ENCODE measurements at places on chromosomes 6 and 20. TPM values are rescaled to one million over a fixed set of nuclear protein-coding genes. Genes with fewer than 3 reads are reported as not detected.

GRCh38 chr6:131727868-131728267 lies 17.1 kb upstream of the CTAGE9 start:
- no peak for DNase-seq

- no peak for DNase-seq
These were observed 6.7 kb downstream of the DTNBP1 start for GRCh38 chr6:15656145-15656544.

The C20orf96 gene
- polyA plus RNA-seq: 36.4 TPM

- no peak for DNase-seq
These were observed 80.6 kb upstream of the SULF2 start for GRCh38 chr20:47865912-47866311.

- no peak for DNase-seq
These were observed 65.1 kb downstream of the ADNP start for GRCh38 chr20:50866036-50866685.

The C20orf202 gene
- polyA plus RNA-seq: 0.45 TPM

The AVP gene
- polyA plus RNA-seq: not detected

DNA sequence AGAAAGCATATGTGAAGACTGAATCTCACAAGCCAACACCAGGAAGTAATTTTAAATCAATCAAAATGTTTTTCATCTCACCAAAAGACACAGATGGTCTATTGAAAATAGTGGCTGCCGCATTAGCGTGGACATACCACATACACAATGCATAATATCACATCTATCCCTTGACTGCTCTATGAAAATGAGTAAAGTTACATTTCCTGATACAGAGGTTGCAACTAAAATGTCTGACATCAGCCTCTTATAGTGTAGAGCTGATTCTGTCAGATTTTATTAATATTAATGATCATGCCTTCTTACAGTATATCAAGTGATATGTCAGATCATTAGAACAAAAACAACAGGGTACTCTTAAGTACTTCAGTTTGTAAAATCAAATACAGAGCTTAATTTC lies 339.8 kb upstream of the EPHA7 start:
- DNase-seq: no peak

DNA sequence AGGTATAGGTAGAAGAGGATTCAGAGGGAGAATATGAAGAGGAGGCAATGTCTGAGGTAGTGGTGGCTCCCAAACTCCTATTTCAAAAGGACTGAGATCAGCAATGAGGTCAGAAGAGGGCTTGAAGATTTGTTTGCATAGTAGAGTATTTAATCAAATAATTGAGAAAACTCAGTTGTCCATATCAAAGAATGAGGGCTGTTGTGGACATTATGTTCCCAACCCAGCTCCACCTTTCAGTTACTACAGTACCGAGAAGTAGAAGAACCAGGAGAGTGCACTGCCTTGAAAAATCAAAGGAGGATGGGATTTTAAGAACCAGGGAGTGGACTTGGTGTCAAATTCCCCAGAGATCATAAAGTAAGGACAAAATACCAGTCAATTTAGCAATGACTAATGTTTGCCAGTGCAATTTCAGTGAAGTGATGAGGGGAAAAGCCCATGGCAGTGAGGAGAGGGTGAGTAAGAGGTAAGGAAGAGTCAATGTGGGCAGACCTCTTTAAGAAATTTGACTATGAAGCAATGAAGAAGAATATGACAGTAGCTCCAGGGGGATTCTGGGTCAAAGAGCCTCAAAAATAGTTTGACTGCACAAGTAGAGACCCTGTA lies 382.4 kb downstream of the PKHD1 start:
- DNase-seq: no peak

The ADGRG6 gene
- polyA plus RNA-seq: 36.1 TPM

The HS3ST5 gene
- polyA plus RNA-seq: 0.83 TPM

- no peak for DNase-seq
These were observed 67.7 kb downstream of the RREB1 start for GRCh38 chr6:7175462-7175861.

GRCh38 chr6:137861550-137862337 lies 5.3 kb upstream of the TNFAIP3 start:
- DNase-seq: no peak

DNA sequence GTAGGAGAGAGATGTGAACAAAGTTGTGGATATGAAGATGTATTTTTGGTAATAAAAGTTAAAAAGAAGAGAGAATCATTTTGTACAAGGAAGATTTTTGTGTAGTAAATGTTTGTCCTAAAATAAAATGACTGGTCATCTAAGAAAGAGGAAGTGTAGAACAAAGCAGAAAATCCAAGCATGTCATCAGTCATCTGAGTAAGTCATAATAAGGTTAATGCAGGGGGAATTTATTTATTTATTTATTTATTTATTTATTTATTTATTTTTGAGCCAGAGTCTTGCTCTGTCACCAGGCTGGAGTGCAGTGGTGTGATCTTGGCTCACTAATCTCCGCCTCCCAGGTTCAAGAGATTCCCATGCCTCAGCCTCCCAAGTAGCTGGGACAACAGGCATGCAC lies 15.7 kb upstream of the CGA start:
- DNase-seq: no peak

DNA sequence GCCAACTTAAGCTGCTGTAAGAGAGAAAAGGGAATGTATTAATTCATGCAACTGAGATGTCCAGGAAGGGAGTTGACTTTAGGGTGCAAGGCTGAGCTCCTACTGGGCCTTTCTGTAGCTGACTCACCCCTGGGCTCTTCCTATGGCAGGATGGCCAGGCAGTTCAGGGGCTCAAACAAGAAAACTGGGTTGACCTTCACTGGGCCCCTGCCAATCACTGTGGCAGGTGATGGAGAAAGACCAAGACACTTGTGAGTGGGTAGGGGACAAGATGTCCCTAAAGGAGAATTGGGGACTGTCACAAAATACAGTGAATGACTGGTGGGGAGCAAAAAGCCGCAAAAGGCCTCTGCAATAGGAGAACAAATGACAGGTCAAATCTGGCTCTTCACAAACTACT lies 21.5 kb upstream of the RALGAPA2 start:
- no peak for DNase-seq

The TNF gene
- 0.23 TPM for polyA plus RNA-seq

- no peak for DNase-seq
These were observed 76.6 kb downstream of the CEBPB start for GRCh38 chr20:50267041-50267865.

- no peak for DNase-seq
These were observed 36.9 kb downstream of the EYA4 start for GRCh38 chr6:133277900-133278545.

DNA sequence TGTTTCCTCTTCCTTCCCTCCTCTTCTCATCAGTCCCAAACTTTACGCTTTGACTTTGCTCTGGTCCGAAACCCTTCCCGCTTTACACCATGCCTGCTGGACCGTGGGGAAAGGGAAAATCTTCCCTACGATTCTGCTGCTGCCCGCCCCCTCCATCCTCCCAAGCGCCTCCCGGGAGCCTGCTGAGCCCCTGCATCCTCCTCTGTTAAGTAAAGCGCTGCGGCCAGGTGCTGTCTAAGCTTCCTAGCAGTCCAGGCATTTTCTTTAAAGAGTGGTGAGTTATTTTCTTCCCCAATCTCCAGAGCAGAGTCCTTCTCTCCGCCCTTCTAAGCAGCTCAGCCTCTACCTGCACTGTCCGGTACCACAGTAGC lies 376.3 kb downstream of the RNGTT start:
- no peak for DNase-seq

- DNase-seq: no peak
These were observed 35.6 kb upstream of the ZBP1 start for GRCh38 chr20:57655809-57656155.

The MACROD2 gene
- polyA plus RNA-seq: 13.8 TPM

GRCh38 chr6:138885156-138885819 lies 89.4 kb downstream of the ECT2L start:
- no peak for DNase-seq

The PPP1R3G gene
- polyA plus RNA-seq: 2.2 TPM

DNA sequence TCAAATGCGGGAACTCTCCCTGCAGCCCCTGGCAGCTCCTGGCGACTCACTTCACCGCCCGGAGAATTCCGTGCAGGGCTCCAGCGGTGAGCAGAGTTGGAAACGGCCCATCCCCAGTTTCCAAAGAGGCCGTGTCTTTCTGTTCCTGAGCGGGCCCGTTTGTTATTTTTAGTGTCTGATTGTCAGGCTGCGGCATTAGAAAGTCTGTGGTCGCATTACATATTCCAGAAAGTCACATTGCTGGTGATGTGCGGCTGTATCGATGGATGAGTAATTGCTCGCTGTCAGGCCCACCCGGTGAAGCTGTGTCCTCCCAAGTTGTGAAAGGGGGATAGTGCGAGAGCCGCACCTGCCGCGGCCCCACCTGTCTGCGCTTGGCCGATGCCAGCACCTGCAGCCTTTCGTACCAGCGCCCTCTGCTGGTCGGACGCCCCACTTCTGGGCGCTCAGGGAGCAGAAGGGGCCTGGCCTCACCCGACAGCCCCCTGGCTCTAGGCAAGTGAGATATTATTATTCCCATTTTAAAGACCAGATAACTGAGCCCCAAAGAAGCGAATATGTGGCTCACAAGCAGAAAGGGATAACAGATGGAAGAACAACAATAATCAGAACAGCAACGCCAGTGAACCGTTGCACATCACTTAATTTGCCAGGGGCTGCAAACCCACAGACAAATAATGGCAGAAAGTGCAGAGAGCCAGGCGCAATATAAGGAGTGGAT lies 244.9 kb downstream of the TSHZ2 start:
- peak; percentile 60 for DNase-seq

The GDAP1L1 gene
- polyA plus RNA-seq: 0.43 TPM

DNA sequence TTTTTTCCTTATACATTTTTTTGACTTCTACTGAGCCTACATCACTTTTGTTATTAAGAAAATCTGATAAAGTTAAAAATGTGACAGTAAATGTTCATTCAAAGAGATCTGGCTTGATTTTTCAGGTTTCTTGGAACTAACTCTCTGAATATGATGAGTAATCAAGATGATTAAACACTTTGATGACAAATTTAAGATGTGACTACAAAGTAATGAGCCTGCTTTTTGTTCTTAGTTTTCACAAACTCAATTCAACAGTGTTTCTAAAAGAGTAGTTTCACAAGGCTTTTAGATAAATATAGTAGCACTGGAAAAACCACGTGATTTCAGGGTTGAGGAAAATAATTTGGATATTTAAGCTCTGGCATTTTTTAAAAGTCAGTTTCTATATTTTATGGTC lies 37.9 kb upstream of the HDDC2 start:
- DNase-seq: no peak

- DNase-seq: no peak
These were observed 22.7 kb upstream of the TRIM39 start for GRCh38 chr6:30304002-30304401.

DNA sequence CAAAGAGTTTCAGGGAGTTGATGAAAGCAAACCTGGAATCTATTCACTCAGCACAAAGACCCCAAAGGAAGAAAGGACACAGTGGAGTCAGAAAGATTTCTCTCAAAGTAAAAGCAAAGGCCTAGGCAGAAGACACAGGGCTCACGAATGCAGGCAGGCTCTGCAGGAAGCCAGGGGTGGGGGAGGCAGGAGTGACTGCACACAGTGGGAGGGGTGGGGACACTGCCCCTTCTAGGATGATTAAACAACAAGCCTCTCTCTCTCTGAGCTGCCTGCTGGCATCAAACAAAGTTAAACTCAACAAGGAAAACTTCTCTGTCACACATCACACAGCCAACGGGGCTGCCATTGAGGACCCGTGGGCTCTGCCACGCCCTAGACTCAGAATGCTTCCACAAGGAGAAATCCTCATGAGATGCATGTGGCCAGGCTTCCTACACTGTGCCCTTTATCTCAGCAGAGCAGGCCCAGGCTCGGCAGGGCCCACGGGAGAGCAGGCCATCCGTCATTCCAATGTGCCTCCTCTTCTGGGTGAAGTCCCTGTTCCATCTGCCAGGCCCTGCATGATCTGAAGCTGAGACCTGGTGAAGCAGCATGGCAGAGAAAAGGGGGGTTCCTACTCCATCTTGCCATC lies 70.1 kb downstream of the RAMACL start:
- no peak for DNase-seq

- no peak for DNase-seq
These were observed 26.2 kb downstream of the ARHGAP18 start for GRCh38 chr6:129683601-129684322.

DNA sequence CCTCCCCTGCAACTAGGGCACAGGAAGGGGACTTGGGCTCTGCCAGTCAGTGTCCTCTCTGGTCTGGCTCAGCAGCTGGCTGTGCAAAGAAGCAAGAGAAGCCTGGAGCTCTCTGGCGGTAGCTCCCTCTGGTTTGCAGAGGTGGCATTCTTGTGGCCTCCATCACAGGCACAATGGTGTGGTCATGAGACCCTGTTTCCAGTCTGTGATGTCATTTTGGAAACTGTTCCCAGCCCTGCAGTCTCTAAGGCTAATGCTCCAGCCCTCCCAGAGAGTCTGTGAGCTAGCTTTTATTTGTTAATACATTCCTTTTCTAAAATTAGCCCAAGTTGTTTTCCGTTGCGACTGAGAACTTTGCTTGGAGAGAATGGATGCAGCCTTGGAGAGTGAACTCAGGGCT lies 69.5 kb upstream of the FOXQ1 start:
- no peak for DNase-seq

GRCh38 chr6:150029276-150029675 lies 3.9 kb upstream of the RAET1L start:
- no peak for DNase-seq

DNA sequence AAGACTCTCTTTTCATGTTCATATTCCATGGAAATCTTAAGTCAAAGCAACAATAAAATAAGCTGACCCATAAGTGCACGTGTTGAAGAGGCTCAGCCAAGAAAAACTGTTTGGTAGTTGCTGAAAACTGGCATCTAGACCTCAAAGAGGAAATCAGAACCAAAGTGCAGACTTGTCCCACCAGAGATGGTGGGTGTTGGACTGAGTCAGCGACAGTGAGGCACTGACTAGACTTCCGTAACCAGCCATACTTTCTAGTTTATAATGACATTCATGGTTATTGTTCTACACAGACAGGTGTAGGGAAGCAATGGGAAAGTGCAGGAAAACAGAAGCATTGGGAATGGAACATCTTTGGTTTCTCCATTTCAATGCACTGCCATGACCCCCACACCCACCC lies 175.7 kb upstream of the AGPAT4 start:
- DNase-seq: no peak

DNA sequence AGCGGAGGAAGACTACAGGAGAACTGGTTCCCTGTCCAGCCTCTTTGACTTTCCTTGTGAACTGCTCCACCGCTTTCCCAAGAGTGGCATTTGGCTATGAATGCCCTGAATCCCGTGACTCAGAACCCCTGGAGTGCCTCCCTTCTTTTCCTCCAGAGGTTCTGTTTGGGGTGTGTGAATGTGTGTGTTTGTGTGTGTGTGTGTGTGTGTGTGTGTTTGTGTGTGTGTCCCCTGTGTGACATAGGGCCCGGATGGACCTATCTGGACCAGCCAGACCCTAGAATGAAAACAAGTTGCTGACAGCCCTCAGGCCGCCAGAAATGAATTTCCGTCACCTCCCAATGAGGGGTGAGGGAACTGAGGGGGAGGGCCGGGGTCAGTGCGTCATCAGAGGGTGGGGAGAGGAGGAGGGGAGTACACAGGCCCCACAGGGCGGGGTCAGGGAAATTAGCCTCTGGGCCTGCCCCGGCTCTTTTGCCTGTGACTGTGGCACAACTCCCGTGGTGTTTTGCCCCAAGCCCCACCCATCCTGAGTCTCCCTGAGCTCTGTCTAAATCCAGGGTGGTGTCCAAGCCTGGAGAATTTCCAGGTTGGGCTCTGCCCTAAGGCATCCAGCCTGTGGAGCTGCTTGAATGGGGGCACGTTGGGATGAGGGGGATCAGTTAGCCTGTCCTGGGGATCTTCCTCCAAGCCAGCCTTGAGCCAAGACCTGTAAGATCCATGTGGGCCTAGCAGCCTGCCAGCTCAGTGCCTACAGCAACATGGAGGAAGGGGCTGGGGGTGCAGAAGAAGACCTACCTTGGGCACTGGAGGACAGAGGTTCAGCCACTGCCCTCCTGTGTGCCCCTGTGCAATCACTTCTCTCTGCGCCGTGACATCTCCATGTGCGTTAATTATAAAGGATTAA lies 15.2 kb upstream of the MRPS18A start:
- peak; percentile 83 for DNase-seq
